Activated T-cell treated with anti-CD3 and anti-CD28 coated beads for 1 hour (primary cell): ENCODE measurements at places on chromosomes 11 and 22.
A peak's percentile ranks its signal among the peaks of the same experiment; 100 is the strongest.

GRCh38 chr11:102733232-102733875 lies 8.6 kb upstream of the MMP8 start:
- no peak for DNase-seq

DNA sequence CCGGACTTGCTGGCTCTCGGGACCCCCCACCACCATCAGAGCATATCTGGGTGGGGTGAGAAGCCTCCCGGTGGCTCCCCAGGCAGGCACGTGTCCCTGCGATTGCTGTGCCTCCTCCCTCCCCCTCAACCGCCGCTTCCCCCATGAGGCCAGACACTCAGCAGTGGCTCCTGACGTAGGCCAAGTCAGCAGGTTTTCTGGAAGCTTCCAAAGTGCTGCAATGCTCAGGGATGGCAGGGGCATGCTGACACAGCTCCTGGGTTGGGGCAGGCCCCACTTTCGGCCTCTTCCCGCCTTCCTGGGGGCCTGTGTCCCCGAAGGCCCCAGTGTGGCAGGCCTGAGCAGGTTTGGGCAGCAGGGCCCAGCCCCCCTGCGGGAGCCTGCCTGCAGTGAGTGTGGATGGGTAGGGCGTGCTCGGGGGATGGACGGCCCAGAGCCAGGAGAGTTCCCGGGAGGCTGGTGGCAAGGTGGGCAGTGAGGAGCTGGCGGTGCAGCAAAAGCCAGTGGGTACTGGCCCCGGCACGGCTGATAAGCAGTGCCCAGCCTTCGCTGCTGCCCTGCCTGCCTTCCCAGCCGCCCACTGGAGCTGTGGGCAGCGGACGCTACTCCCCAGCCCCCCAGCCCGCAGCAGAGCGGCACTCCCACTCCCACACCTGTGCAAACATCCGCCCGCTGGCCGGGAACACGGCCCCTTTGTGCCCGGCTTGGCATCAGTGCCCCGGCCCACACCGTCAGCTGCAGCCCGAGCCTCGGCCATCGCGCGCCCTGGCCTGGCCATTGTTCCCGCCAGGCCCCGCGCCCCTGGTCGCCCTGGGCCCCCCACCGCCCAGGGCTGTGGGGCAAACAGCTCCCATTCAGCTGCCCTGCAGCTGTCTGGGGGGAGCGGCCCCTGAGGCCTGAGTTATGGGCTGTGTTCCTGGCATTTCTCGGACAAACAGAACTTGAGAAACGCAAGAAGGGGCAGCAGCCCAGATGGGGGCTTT lies 125.0 kb downstream of the KCNQ1OT1 start:
- DNase-seq: no peak

DNA sequence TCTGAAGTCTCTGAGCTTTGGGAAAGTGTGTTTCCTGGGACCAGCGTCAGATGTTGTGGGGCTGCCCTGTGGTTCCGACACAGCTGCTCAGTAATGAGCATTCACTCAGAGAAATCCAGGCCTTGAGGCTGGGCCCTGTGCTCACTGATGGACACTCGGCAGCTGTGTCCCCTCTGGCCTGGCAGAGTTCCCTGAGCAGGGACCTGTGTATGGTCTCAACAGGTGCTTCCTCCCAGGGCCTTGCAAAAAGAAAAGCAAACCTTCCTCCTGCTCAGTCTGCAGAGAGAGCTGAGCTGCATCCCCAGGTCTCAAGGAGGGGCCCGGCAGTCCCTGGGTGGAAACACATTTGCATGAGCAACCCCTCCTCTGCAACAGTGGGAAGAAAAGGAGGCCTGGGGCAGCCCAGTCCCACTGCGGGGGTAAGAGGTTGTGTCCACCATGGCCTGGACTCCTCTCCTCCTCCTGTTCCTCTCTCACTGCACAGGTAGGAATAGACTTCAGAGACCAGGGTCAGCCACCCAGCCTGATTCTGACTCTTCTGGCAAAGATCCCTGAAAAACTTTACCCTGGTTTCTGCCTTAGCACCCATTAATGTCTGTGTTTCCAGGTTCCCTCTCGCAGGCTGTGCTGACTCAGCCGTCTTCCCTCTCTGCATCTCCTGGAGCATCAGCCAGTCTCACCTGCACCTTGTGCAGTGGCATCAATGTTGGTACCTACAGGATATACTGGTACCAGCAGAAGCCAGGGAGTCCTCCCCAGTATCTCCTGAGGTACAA lies 131.2 kb downstream of the VPREB1 start:
- no peak for DNase-seq

DNA sequence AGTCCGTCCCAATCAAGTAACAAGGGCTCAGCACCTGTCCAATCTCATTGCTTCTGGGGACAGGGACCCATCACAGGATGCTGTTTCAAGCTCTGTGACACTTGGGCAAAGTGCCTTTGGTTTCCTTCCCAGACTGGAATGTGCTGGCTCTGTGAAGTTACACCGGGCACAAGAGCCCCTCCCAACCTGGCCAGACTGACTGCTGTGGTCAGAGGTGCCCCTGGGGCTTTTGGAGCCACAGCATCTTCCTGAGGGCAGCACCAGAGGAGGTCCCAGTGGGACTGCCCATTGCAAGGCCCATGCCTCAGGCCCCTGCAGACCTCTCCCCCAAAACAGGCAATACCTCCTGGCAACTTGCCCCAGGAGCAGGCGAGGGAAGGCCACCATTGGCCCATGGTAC lies 155.2 kb upstream of the GRK3 start:
- no peak for DNase-seq

DNA sequence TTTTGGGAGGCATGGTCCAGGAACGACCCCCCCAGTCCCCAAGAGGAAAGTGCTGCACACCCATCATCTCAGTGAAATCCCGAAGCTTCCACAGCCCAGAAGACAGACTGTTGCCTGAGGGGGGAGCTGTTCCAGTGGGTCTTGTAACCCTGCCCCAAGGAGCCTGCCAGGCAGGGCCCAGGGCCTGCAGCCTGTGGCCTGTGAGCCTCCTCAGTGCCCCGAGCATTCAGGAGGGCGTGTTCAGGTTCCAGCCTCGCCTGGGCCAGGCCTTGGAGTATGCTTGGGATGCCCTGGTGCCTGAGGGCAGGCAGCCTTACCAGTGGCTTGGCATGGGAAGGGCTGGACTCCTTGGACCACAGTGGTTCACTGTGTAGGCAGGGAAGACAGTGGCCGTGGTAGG lies 18.0 kb upstream of the CABP2 start:
- DNase-seq: no peak

- DNase-seq: no peak
Measured at GRCh38 chr11:66509131-66509561, 1.3 kb upstream of the BBS1 start.

DNA sequence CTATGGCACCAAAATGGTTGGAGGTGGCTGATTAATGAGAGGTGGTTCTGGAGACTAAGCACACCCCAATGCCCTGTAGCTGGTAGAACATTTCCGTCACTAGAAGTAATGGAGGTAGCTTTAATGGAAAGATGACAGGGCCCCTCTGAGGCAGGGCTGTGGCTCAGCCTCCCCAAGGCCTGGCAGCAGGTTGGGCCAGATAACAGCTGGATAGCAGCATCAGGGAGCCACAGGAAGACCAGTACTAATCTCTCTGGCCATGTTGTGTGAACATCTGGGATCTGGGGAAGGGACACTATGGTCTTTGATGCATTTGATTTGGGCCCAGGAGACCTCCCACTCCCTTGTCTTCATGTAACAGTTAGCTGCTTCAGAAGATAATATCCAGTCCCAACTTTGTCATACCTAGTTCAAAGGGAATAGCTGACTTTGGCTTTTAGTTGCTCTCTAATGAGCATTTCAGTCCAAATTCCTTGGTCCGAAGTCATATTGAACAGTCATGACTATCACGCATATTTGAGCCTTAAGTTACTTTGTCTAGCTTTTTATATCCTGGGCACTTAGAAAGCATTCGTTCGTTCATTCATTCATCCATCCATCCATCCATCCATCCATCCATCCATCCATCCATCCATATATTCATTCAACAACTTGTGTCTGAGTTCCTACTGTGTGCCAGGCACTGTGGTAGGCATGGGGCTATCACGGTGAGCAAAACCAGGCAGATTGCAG lies 53.0 kb upstream of the LMO2 start:
- no peak for DNase-seq

GRCh38 chr22:29877620-29878019 lies 5.4 kb upstream of the MTMR3 start:
- no peak for DNase-seq

DNA sequence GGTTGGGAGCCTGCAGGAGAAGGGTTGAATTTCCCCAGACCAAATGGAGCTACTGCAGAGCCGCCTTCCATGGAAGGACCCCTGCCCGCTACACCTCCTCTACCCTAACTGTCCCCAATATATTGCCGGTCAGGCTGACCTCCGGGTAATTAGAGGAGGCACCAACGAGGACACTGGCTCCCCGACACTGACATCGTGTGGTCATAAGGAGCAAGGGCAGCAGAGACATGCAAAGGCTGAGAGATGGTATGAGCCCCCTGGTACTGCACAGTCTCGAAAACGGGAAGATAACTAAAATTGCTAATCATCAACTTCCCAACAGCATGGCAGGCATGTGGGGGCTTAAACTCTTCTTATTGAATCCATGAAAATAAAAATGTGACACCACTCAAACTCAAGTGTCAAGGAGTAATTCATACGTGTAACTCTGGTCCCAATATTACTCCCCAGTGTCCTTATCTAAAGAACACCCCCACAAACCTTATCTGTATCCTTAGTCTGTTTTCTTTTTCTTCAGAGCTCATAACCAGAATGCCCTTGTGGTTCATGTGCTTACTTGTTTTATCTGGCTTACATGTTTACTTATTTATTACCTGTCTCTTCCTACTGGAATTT lies 4.4 kb downstream of the CAVIN3 start:
- peak; percentile 10 for DNase-seq

GRCh38 chr11:47182380-47182779 lies 3.9 kb downstream of the PACSIN3 start:
- no peak for DNase-seq

DNA sequence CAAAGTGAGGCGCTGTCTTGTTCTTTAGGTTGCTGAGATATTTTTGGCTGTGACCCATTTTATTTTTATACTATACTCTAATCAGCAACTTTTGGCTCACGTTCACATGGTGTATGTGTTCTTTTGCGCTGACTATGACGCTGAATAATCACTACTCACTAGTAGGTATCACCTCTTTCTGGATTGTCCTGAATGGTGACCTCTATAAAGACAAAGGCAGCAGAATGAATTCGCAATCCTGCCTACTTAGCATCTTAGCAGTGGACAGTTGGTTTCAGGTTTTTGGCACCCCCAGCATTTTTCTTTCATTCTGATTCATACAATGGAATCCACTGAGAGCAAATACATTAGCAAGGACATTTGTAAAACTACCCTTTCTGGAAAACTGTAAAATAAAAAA lies 351.3 kb downstream of the JRKL start:
- DNase-seq: no peak

GRCh38 chr11:67626970-67627369 lies 2.8 kb downstream of the NUDT8 start:
- no peak for DNase-seq
